Hepatic stellate cell (primary cell): ENCODE measurements at places on chromosomes 4 and X.
A peak's percentile ranks its signal among the peaks of the same experiment; 100 is the strongest.

- DNase-seq: no peak
These were observed 14.0 kb upstream of the SHROOM4 start for GRCh38 chrX:50827996-50828395.

DNA sequence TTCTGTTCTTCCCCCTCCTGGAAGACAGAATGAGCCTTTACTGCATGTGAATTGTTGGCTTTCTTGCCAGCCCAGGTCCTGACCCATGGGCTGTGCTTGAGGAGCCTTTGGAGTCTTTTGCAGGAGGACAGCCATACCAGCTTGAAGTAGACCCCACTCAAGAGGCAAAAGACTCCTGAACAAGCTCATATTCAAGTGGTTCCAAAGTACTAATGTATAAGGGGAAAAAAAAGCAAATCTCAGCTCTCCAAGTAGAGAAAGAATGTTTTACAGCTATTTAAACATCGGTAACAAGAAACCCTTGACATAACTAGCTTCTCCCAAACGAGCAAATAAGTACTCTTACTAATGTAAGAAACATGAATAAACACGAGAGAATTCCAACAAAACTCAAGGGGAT is 174.9 kb upstream of the MXRA5 start:
- no peak for DNase-seq

- DNase-seq: no peak
These were observed 11.3 kb downstream of the YTHDC1 start for GRCh38 chr4:68338625-68339024.

DNA sequence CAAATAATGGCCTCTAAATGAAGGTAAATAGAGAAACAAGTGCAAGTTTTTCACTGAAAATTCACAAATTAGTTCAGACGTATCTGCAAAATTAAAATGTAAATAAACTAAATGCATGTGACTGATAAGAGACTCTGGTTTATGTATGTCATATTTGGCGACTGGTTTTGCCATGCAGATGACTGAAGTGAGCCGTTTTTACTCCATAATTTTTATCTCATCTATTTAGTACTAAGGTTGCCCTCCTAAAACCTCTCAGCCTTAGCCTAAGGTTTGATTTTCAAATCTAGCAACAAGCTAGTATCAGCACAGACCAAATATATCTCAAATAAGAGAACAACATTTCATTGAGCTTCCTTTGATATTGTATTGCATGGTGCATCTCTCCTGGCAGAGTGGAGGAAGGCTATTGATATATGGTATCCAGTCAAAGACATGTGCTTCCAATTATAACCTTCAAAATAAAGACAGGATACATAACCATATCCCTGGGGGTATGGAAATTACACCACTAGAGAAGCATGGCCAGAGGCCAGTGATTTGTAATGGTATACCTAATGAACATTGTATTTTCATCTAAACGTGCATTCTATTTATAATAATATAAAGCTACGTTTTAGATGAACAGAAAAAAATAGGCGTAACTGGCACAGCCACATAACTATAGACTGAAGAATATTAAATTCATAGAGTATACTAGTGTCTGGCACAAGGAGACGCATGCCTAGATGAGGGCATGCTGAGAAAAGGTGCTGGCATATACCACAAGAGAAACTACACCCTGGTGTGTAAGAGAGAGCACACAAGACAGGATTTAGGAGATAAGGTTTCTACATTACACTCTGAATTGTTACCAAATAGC is 392.6 kb upstream of the INTU start:
- DNase-seq: no peak

DNA sequence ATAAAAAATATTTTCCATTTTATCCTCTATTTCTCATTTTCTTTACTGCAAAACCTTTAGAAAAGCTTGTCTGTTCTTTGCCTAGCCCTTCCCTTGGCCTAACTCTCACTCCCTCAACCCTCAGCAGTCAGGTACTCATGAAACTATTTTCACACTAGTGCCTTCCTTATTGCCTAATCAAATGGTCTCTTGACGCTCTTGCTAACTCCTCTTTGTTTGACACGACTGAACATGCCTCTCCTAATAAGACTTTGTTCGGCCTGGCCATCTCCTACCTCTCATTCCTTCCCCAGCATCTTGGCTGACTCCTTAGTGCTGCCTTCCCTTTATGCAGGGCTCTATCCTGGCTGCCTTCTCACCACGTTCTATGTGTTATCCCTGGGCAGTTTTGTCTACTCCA is 11.1 kb upstream of the LRAT start:
- DNase-seq: no peak

GRCh38 chr4:175386776-175387507 is 425.1 kb downstream of the GPM6A start:
- DNase-seq: no peak

DNA sequence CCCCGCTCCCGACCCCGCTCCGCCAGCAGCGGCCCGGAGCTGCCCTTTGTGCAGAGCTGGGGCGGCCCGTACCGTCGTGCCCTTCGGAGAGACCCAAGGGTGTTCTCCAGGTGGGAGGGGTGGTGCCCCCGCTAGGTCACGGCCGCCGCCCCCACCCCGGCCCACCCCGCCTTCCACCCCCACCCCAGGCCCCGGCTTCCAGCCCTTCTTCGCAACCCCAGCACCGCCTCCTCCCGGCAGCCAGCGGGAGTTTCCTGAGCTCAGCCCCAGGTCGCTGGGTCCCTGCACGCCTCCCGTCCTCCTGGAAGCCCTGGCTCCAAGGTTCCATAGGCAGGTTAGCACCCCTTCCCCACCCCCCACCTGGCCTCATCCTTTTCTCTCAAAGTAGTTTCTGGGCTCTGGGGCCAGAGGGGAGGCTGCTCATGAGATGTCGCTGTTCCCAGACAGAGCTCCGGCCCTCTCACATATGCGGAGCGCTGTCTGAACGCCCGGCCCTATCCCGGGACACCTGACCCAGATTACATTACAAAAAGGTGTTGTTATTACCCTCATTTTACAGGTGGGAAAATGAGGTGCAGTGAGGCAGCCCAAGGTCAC is 25.2 kb upstream of the FGFR3 start:
- peak; percentile 76 for DNase-seq

DNA sequence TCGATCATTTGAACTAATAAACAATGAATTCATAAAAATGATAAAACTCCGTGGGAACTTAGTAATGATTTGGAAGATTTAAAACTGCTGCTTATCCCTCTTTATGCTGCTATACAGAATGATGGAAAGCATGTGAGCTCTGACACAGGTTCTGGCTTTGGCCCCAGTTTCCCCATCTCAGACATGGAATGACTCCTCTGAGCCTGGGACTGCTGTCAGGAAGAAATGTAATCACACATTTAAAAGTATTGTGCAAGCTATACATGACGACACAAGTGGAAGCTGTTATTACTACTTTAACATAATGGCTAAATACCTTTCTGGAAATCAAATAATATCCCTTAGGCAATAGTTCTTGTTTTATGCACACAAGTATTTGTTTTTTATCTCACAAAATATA is 161.7 kb downstream of the DCHS2 start:
- DNase-seq: no peak

DNA sequence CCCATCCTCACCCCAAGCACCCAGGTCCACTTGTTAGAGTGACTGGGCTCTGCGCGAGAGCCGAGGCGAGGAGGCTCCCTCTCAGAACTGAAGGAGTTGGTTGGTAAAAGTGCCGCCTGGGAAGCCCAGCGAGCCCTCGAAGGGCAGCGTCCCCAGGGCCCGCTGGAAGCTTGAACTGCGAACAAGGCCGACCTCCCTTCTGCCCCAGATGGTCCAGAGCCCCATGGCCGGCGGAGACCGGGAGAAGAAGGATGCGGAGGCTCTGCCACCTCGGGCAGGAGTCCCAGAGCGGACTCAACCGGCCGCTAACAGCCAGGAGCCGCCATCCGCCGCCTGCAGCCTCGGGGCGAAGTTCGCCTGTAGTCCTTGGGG is 116.3 kb upstream of the TEX13C start:
- DNase-seq: no peak

DNA sequence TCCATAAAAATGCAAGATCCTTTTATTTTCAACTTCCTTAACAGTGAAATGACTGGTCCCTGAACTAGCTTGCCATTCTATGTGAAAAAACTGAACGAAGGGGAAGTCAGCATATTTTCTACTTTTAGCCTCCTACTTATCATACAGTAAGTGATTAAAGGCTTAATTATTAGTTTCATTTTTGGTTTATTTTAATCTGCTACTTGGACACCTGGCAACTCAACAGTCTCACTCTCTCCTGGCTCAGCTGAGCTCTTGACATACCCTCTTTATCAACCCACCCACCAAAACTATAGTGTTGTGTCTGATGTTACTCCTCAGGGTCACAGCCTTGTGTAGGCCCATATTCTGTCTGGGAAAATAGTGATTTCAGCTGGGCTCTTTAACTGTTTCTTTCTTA is 86.2 kb upstream of the CPXCR1 start:
- DNase-seq: no peak

DNA sequence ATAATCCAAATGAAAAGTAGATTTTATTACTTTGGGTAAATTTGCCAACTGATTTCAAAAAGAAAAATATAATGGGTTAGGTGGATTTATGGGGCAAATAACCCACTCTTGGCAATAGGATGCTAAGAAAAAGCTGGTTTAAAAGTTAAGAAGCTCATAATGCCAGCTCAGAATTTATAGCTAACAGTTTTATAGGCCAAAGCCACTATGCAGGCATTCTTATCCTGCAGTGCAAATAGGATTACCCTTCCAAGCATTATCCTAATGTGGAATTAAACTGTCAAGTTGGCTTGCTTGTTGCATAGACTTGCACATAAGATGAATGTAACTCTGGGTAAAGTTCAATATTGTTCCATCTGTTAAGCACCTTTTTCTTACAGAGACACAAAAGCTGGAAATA is 703.0 kb downstream of the PCDH18 start:
- DNase-seq: no peak

GRCh38 chr4:105586638-105587328 is 34.4 kb downstream of the ARHGEF38 start:
- DNase-seq: no peak

DNA sequence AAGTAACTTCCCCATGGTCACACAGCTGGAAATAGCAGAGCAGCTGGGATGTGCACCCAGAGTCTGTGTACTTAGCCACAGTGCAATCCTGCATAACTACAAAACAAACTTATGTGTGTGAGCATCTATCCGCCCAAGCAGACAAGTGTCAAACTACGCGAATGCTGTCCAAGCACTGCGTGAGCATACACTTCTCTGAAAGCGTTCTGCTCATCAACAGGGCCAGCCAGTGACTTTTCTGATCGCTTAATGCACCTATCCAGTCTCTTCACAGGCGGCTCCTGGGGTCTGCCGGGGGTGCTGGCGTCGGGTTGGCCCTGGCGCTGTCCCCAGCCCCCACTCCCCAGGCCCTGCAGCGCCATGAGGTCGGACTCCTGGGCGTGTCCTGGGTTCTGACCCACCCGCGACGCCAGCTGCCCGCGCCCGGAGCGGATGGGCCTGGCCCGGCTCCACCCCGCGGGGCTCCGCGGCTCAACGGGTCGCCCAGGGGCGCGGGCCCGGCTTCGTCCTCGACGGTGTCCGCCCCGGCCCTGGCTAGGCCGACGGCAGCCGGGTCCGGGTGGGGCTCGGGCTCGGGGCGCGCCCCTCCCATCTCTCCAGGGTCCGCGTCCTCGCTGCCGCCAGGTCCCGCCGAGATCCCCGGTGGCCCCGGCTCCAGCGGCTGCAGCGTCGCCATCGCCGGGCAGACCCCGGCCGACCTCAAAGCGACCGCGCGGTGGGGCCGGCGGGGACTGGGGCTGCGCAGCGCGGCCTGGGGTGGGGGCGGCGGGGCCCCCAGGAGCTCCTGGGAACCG is 1.3 kb upstream of the ZNF141 start:
- DNase-seq: peak; percentile 14

DNA sequence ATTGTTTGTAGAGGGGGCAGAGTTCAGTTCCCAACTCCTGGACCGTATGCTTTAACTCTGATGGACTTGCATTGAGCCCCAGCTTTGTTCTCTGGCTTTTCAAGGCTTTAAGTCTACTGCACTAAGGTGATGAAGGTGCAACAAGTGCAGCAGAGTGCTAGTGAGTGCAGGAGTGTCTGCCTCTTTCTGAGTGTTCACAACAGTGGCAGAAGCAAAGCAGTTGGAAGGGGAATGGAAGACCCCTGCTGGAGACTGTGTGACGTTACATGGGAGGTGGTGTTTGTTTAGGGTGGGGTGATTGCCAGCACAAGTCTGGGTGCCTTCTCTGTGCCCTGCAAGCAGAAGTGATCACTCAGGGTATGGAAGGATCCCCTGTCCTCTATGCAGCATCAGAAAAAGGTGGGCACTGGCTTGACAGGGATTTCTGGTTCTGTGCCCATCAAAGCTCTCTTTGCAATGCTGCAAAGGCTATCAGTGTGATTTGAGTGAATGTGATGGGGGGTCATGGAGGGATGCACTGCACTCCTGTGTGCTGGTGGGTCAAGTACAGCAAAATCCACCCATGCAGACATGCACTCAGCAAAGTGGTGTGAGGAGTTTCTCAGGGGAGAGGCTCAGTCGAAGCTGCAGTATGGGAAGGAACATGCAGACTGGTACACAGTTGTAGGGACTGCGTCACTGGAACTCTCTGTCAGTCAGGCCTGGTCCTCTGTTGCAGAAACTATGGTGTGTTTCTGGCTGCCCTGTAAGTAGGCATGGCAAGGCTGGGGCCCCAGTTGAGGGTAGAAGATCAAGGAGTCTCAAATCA is 70.9 kb upstream of the UGT2B7 start:
- no peak for DNase-seq

DNA sequence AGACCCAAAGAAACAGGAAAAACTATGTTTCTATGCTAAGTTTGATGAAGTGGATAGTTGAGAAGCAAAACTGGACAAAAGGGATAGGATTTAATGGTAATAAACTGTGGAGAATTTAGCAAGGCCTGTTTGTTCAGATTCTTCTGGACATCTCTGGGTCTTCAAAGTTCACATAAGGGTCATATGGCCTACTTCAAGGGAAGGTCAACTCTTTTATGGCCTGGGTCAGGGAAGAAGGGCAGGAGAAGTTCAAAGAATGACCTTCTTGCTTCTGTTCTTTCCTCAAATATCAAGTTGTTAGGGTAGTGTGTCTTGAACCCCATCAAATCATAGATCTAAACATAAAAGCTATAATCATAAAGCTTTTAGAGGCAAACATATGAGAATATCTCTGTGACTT is 102.7 kb downstream of the SOWAHB start:
- no peak for DNase-seq

DNA sequence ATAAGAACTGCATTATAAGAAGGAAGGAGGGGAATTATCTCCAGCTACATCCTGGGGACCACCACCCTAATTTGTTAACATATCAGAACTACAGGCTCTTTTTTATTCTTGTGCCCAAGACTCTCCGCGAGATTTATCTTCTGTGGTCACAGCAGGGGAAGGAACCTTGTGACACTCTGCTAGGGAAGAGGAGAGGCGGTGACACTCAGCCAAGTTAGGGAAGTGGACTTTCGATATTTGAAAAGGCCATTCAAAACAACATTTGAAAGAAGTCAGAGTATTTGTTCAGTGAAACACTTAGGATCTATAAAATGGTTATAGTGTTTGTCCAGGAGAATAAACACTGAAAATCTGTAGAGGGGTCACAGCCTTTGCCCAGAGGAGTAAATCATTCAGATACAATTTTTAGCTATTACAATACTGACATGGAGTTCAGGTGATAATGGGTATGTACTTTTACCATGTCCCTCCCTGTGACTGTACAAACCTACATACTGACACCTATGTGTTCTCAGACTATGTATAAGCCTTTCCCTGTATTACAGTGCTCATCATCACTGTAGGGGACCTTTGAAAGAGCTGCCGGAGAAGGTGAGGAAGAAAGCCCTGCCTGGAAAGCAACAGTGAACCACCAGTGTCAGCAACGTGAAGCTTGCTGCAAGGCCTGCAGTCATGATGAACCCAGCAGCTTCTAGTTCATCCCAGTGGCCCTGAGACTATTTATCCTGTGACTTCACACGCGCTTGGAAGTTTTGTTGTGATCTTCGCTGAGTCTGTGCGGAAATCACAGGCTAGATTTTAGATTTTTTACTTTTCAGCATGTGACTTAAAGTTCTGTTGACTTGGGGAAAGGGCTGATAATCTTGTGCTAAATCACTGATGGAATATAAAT is 8.5 kb upstream of the PTTG2 start:
- DNase-seq: no peak
